ENCODE measurements at places on chromosomes 12 and 14.

DNA sequence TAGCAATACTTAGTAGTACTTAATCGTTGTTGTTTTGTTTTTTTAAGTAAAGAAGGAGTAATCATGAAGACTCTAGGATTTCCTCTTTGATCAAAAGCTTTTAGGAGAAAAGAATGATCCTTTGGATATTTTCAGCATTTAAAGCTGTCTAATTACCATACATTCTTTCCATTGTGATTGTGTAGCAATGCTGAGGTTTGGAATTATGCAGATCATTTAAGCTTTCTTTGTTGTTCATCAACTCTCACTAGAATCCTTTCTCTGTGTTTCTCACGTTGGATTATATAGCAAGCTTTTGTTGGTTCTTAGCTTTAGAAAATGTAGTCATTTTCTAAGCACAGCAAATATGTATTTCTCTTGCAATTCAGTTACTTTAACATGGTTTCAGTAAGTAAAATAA, 25.8 kb downstream of the CCDC91 start:
- peaks cover 12% of the 10 kb centered on the region for H3K36me3 ChIP-seq
- no peak overlapping the region for H3K4me3 ChIP-seq
- H3K27me3 ChIP-seq, result no peaks in the 10 kb centered on the region
- H3K27ac ChIP-seq, result no peak overlapping the region

- no peak overlapping the region for H3K27ac ChIP-seq
- ATAC-seq, result no peak
- H3K36me3 ChIP-seq, result no peaks in the 10 kb centered on the region
- no peaks in the 10 kb centered on the region for H3K4me1 ChIP-seq
- H3K27me3 ChIP-seq, result peaks cover 8% of the 10 kb centered on the region
- H3K4me3 ChIP-seq, result no peak overlapping the region
Measured at GRCh38 chr14:34361504-34362011, 100.5 kb downstream of the SPTSSA start.

DNA sequence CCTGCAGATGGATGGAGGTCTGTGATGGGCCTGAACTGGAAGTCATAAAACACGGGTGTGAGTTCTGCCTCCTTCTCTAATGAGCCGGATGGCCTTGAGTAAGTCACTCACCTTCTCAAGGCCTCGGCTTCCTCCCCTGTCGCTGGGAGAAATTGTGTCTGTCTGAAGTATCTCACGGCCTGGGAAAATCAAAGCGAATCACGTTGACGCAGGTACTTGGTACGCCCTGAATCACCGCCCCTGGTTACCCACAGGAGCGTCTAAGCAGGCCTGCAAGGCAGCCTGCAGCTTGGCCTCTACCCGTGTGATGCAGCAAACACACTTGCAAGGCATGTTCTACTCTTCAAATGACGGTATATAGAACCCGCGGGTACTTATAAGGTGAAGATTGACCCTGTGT, 28.1 kb upstream of the CD9 start:
- no peak overlapping the region for H3K4me3 ChIP-seq
- no peaks in the 10 kb centered on the region for H3K36me3 ChIP-seq
- ATAC-seq, result no peak
- peaks cover 9% of the 10 kb centered on the region for H3K27me3 ChIP-seq
- no peak overlapping the region for H3K27ac ChIP-seq

- peaks cover 46% of the 10 kb centered on the region for H3K36me3 ChIP-seq
- H3K27me3 ChIP-seq, result no peaks in the 10 kb centered on the region
- H3K4me1 ChIP-seq, result peaks cover 59% of the 10 kb centered on the region
- H3K27ac ChIP-seq, result no peak overlapping the region
- no peak overlapping the region for H3K4me3 ChIP-seq
Measured at GRCh38 chr14:91342206-91342760, 75.3 kb downstream of the CCDC88C start.

DNA sequence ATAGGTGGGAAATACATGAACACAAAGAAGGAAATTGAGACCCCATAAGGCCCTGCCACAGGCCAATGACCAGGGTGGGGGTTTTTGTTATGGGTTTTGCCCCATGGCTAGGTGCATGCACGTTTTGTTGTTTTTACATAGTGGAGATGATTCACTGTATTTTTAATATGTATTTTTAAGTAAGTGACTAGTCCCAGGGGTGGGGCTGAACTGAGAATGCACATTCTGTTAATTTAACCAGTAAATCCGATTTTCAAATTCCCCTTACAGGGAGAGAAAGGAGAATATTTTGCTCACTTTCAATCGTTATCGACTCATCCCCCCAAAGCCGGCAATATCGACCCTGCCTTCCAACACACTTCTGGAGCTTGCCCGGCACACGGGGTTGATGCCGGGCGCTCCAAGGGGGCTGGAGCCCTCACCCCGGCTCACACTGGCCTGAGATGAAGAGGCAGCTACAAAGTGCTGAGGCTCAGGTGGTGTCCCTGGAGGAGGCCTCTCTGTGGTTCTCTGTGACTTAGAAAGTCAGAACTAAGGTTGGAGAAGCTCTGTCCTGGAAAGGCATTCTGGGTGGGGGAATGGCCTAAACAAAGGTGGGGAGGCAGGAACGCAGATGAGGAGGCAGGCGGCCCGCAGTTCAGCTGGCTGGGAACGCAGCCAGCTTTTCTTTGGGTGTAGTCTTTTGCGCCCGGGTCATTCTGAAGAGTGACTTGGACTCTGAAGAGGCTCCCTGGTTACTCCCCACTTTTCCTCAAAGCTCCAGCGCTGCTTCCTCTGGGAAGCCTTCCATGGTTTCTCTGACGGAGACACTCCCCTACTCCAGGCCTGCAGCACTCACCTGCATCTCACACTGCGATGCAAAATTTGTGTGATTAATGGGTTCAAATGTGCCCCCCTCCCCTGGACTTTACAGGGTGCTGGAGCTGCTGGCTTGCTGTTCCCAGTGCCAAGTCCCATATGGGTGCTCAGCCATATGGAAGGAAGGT, 50.7 kb upstream of the DLK1 start:
- no peak for ATAC-seq
- H3K4me1 ChIP-seq, result peaks cover 6% of the 10 kb centered on the region
- no peak overlapping the region for H3K4me3 ChIP-seq
- peaks cover 59% of the 10 kb centered on the region for H3K27me3 ChIP-seq
- H3K36me3 ChIP-seq, result no peaks in the 10 kb centered on the region
